ENCODE measurements at places on chromosomes 3 and 15.

GRCh38 chr15:93067649-93068085 lies 21.3 kb downstream of the RGMA start:
- no peak for DNase-seq

DNA sequence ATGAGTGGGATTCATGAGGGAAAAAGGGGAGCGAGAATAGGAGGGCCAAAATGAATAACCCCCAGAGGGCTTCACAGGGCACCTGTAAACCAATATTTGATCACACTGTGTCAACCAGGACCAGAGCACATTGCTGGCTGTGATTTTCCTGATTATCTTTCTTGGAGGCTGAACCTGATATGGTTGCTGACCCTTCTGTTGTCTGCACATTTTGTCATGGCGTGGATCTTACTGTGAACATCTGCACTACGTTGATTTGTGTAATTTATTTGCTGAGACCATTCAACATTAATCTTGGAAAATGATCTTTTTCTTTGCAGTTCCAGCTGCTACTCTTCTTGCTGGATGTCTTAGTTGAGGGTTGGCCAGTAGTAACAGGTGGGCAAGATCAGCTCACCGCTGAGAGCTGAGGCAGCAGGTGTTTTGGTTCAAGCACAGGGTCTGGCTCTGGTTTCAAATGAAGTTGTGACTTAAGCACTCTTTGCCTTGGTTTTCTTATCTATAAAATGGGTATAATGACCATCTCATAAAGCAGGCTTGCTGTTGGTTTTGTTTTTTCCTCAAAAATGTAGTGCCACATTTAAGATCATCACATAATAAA lies 61.2 kb downstream of the ARHGEF26 start:
- no peak for DNase-seq

DNA sequence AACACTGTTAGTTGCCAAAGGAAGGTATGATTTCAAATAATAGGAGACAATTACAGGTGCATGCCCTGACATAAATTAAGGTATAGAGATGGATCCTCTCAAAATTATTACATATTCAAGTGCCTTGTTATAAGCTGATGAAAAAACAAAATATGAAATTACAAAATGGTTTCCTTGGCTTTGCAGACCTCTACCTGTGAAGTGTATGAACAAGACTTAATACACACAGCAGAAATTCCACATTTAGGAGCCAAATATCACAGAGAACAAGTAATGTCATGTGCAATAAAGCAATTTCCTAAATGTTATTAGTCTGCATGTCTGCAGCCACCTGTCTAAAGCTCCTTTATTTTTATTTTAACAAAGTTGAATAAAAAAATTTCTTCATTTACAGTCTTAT lies 151.5 kb downstream of the ALCAM start:
- DNase-seq = no peak

DNA sequence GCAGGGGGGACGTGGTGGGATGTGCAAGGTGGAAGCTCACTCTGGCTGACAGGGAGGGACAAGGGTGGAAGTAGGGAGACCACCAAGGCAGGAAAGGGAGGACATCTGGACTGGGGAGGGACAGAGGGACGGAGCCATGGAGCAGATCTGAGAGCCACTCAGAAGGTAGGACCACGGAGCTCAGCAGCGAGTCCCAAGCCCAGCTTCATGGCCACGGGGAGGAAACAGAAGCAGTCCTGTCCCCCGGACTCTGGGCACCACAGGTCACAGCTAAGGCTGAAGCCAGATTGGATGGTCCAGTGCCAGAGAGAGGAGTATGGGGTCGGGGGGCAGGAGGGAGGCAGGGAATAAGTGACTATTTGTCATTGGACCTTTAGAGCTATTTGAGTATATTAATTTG lies 220.1 kb downstream of the TBC1D2B start:
- DNase-seq = no peak

DNA sequence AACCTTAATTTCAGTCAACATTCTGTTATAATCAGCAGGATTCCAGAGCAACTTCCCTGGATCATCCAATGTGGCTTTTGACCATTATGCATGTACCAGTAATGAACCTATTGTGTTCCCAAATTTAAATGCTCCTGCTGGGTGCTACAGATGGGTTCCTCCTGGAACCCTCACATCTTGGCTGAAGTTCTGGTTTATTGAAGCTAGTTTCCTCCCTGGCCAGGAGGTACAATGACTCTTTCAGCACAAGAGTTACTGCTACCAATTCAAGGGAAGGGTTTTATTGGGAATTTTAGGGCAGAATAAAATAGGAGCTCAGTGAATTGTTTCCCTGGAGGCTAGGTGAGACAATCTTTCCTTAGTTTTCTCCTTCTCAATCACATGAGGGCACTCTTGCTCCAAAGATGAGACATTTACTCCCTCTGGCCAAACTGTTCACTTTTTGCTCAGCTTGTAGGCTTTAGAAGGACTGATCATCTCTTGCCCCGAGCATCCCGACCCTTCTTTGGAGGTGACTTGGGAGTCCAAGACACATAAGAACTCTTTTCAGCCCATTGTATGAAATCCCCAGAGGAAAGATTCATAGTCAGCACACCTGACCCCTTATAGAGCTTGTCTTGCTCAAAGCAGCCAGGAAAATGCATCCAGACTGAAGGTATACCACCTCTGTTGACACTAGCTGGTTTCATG lies 8.8 kb upstream of the NPHP3 start:
- peak; percentile 32 for DNase-seq

DNA sequence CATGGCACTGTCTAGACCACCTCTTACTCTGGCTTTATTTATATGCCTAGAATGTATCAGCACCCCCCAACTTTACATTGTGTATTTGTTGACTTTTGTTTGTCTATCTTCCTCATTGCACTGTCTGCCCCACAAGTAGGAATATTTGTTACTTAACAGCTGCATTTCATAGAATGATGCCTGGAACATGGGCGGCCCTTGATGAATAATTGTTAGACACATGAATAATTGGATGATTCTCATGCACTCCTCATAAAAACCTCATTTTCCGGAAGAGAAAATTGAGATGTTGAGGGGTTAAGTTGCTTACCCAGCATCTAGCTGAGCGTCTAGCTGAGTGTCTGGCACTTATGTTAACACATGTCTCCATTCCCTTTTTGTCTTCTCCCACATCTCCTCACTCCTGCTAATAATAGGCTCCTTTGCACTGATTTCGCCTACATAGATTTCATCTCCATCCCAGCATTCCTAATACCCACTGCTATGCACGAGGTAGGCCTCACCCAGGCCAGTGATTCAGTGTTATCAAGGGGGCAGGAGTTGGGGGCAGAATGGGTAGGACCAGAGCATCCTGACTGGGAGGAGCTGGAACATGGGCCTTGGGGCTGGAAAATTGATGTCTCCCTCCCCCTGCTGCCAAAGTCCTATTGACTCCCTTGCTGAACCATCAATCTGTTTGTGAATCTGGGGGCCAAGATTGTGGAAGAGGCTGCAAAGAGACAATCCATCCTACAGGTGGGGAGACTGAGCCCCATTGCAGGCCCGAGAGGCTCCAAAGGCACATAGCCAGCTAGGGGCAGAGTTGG lies 7.8 kb upstream of the WNT7A start:
- DNase-seq = no peak

GRCh38 chr15:67790610-67791319 lies 34.5 kb upstream of the SKOR1 start:
- DNase-seq = no peak

GRCh38 chr3:151631946-151632345 lies 101.8 kb upstream of the AADACL2 start:
- no peak for DNase-seq

DNA sequence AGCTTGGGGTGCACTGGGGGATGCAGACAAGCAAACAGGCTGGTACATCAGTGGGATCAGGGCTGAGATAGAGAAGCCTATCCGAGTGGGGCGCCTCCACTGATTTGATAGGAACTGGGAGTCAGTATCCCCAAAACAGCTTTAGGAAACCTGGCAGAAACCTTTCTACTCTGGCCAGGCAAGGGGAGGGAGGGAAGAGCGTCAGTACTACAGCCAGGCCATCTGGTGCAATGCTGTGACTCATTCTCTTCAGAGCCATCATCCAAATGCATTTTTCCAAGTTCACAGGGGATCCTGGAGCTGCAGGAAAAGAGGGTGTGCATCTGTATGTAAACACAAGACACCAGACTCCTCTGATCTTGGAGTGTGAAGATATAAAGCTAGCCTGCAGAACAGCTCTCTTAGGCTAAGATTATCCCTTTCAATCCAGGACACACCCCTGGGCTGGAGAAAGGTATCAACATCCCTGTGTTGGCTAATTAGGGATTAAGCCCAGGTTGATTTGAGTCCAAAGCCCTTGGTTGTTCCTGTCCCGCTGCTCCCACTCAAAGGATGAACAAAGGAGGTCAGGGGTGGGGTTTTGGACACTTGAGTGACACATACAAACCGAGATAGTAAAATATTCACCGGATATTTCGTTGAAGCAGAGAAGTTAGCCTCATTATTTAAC lies 9.3 kb downstream of the GALNT15 start:
- DNase-seq = peak; percentile 85

- peak; percentile 41 for DNase-seq
These were observed 48.8 kb upstream of the TOP2B start for GRCh38 chr3:25713341-25713985.

GRCh38 chr3:435161-435560 lies 238.6 kb downstream of the CHL1 start:
- DNase-seq = no peak

DNA sequence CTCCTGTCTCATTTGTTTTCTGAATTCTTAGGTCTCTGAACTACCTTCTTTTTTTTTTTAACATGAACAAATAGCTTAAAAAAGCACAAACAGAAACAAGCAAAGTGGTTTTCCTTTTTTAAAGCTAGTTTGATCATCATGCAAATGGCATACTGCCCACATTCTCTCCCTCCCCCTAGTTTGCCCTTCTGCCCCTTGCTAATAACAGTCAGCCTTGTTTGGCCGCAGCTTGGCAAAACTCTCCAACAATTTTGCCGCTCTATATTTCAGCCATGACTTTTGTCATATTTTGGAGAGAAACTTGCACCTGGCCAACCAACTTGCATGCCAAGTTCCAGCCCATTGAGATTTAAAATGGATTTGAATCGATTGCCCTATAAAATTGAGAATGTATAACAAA lies 666.0 kb upstream of the NR2F2 start:
- no peak for DNase-seq

- DNase-seq = no peak
These were observed 164.8 kb upstream of the BHLHE40 start for GRCh38 chr3:4814305-4814903.

- DNase-seq = no peak
These were observed 216.0 kb downstream of the SNRPN start for GRCh38 chr15:25170781-25171110.

DNA sequence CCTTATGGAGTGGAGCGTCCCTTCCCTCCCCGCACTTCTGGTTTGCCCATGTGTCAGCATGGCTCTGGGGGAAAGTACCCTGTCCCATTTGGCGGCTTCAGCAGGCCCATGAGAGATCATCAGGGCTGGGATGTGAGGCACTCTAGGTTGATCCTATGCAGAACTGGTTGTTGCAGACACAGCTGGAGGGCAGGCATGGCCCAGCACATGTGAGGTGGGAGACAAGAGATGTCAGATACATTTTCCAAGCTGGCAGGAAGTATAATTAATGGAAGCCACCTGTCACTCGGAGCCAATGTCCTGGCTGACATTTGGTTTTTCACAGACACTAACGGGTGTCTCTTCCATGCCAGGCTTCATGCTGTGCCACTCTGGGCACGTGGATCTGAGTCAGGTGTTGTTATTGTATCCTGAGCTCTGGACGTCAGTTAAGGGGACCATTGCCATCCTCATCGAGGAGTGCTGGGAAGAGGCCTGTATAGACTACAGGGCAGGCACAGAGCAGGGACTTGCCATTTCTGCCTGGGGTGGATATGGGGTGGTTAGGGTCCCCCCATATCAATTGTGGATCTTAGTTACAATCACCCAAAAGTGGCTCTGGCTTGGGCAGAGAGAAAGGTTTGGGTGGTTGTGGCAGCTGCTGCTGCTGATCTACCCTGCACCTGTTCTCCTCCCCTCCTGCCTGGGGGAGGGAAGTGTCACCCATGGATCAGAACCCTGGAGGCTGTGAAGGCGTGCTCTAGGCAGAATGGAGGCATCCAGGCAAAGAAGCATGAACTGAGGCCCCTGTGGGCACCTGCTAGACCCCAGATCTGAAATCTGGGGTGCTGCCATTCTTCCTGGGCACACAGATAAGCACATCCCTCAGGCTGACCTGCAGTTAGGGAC lies 140.7 kb downstream of the FBLN2 start:
- no peak for DNase-seq

DNA sequence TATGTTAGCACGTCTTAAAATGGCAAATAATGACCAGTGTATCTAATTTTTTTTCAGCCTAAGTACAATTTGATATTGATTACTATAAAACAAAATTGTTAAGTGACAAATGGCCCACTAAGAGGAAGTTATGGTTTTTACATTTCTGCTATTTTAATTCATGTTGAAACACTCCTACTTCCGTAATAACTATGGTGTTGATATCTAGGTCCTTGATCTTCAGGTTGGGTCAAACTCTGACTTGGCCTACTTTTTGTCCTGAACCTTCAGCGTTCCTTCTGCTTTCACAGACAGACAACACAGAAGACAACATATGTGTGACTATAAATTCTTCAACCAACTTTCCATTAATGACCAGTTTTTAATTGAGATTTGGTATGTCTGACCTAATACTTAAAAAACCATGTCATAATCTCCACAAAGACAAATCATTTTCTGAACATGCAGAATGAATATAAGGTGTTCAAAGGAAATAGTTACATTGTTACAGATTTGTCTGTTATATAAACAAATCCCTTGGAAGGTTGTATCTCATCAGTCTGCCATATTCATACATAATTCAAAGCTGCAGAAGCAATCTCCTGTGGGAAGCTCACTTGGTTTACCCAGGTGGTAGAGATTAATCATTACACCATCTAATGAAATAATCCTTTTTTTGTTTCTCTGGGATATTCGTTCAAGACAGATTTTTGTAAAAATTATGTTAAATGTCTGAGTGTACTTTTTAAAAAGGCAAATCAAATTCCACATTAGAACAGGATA lies 92.1 kb upstream of the TSPAN3 start:
- DNase-seq = no peak

DNA sequence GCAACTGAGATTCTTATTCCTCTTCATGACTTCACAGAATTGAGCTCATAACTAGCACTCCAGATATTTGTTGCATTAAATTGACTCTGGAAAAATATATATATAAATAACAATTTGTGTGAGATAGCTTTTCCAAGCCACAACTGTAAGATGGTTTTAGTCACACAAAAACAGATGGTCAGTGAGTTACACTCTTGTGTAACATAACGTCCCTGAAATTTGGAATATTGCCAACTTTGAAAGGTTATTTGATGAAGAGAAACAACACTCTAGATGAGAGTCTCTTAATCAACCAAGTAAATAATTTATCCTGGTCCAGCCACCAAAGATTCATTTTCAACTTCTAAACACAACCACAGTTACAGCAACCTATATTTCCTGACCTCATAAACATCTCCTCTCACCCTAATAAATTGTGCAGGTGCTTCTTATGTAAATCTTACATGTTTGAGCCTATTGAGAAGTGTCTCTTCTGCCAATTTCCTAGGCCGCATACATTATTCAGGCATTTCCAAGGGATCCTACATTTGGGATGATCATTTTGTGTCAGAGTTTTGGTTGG lies 84.9 kb upstream of the ACP3 start:
- DNase-seq = no peak

GRCh38 chr3:125624341-125624740 lies 29.0 kb upstream of the OSBPL11 start:
- no peak for DNase-seq

Measured in fibroblast of gingiva (primary cell).